Body of pancreas (tissue), 4 donors: ENCODE measurements at places on chromosomes 3 and 15. TPM values are rescaled to one million over a fixed set of nuclear protein-coding genes. Genes with fewer than 3 reads are reported as not detected.

LDHAL6B gene
- not detected for total RNA-seq

IMPG2 gene
- 0.26 TPM for total RNA-seq

ANKRD34C gene
- under 0.01 TPM for total RNA-seq

UACA gene
- 22.4 TPM for total RNA-seq

RNF123 gene
- 18.4 TPM for total RNA-seq

SNTN gene
- 1.0 TPM for total RNA-seq

HMG20A gene
- total RNA-seq, result 21.8 TPM

CFAP20DC gene
- 0.33 TPM for total RNA-seq

NLGN1 gene
- total RNA-seq, result 0.52 TPM

TMEM108 gene
- total RNA-seq, result 1.6 TPM

FANCD2OS gene
- not detected for total RNA-seq

DNA sequence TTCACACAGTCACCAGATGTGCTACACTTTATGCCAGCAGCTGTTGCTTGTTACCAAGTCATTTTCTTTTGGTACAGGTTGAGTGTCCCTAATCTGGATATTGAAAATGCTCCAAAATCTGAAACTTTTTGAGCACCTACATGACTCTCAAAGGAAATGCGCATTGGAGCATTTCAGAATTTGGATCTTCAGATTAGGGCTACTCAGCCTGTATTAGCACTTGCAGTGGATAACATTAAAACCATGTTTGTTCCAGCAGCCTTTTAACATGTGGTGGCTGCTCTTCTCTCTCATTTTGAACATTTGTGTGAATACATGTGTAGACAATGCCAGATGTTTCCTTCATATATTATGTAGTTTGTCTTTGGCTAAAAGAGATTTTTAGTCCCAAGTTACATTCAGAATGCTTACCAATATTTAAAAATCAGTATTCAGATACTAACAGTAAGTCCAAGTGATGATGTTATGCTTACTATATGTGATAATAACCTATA, 230.9 kb upstream of the UBE2E1 start:
- DNase-seq, result no peak

DNA sequence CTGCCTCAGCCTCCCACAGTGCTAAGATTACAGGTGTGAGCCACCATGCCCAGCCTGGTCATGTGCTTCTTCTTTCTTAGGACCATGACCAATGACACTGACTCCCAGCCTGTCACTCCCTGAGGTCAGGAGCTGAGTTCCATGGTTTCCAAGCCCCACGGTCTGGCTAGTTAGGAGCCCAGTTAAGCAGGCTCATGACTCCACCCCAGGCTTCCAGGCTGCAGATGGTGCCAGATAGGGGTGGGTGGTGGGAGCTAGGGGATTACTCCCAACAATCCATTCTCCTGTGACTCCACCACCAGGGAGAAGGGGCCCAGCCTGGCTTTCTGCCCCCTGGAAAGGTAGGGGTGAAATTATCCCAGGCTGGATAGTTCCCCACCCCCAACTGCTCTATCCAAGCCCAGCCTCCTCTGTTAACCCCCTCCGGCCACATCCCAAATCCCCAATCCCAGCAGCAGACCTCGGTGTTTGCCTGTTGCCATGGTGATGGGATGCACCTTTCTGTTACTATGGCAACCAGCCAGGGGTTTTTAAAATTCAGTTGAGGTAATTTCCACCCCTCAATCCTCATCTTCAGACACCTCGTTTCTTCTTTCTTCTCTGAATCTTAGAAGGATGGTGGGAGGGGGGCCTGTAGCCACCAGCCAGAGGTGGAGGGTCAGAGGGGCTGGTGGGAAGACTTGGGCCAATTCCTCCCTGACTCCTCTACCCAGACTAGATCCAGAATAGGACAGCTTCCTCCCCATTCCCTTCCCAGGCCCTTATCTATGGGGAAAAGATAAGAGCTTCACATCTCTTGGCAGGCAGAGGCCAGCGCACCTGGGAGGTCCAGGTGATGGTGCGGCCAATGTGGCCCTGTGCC, 22.5 kb upstream of the SEMA3F start:
- no peak for DNase-seq

- DNase-seq, result peak; percentile 83
Observed at GRCh38 chr3:52204337-52205073, 6.5 kb downstream of the ALAS1 start.

DNA sequence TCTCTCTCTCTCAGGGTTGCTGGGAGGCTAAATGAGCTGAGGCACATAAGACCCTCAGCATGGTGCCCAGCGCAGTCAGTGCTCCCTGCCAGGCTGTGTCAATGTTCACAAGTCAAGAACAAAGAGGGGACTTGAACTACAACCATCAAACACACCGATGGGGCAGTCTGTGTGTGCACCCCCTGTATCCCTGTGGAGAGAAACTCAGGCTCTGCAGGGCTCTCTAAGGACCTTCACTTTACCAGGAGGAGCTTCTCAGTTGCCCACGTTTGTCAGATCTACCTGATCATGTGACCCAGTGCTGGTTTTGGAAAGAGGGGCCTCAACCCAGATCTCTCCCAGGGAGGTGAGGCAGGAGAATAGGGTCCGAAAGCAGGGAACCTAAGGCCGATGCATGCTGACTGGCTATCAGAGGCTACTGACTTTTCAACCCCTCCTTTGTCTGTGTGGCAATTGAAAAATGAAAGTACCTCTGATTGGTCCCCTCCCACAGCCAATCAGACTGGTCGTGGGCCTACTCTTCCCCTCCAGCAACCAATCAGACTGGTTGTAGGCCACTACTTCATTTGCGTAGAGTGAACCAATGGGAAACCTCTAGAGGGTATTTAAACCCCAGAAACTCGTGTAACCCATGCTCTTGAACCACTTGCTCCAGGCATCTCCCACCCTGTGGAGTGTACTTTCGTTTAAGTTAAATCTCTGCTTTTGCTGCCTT, 34.0 kb downstream of the RHCG start:
- DNase-seq, result peak; percentile 83

DNA sequence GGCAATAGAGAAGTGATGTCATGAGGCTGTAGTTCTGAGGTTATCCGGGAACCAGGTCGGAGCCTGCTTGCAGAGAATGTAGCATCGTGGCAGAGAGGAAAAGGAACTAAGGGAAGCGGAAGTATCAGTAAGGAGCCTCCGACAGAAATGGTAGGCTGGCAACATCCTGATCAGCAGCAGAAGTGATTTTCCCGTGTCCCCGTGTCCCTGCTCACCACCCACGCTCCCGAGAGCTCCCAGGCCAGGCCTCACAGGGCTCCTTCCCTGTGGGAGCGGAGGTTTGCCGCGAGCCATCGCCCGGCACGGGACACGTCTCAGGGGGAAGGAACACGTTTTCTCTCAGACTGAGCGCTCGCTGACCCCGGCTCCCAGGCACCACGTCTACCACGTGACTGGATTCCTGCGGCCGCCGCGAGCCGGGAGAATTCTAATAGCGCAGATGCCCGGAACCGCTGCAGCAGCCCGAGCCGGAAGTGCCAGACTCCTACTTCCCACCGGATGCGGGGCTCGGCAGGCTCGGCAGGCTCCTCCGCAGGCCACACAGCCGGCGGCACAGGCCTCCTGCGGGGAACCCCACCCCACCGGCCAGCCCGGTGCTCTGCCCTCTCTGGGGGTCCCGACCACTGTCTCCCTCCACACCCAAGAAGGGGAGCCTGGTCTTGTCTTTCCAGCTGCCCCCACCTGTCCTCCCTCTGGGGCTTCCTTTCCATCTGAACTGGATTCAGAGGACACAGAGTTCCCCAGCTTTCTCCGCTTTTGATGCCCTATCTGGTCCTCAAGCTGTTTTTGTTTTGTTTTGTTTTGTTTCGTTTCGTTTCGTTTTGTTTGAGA, 99.3 kb downstream of the BDH1 start:
- peak; percentile 79 for DNase-seq

DNA sequence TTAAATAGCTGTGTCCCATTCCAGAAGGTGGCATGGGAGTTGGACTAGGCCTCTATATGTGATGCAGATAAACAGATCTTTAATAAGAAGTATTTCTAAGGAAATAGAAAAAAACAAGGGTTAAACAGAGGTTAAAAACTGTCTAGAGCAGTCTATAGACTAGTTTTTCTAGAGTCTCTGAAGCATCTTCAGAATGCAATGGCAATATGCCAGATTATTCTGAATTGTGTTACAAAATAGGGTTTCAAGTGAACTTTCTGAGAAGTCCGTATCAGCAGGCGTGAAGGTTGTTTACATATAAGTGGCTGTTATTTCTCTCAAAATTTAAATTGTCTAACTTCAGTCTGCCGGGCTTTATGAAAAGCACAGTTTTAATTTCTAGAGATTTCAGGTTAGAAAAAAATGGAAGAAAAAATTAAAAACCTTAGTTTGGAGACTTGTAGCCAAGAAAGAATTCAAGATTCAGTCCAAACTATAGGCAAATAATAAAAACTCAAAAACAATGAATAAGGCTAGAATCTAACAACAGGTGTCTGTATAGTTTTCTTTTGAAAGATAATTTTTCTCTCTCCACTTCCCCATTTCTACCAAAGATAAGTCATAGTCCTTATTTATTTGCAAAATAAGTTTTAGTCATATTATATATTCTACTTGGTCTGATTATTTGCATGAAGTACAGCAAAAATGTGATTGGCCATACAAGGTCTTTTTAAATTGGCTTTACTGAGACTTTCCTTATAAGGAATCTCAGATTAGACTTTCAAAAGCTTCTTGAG, 55.2 kb downstream of the OSTN start:
- no peak for DNase-seq

DNA sequence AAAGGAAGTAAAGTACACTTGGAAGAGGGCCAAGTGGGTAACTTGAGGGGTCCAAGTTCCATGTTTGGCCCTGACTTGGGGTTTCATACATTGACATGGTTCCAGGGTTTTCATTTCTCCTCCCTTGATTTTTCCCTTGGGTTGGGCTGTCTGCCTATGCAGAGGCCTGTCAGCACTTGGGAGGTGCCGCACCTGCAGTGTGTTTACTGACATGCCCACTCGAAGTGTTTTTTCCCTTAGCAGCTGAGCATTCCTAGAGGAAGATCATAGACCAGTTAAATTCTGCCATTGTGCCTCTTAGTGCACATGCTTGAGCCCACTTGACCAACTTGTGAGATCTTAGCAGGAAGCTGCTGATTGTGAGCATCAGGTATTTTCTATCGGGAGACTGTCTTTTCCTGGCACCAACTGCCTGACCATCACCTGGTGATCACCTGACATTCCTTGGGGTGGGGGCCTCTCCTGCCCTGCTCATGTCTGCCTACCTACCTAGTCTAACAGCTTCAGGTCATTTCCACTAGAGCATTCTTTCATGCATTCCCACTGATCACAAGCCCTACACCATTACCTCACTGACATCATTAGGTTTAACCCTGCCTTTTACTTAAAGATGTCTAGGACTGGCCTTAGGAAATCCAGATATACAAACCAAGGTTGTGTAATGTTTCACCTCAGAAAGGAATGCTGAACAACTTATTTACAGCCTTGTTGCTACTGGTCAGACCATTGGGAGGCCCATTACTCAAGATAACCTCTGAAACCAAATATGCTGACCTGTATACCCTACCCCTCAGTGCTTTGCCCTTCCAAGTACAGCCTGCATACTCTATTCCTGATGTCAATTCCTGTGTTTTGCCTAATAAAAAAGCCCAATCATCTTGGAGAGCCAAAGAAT, 68.3 kb downstream of the CD47 start:
- no peak for DNase-seq

GRCh38 chr15:86193716-86194380, 114.2 kb downstream of the AGBL1 start:
- DNase-seq, result no peak

- no peak for DNase-seq
Observed at GRCh38 chr15:55151631-55152030, 45.1 kb downstream of the RSL24D1 start.

DNA sequence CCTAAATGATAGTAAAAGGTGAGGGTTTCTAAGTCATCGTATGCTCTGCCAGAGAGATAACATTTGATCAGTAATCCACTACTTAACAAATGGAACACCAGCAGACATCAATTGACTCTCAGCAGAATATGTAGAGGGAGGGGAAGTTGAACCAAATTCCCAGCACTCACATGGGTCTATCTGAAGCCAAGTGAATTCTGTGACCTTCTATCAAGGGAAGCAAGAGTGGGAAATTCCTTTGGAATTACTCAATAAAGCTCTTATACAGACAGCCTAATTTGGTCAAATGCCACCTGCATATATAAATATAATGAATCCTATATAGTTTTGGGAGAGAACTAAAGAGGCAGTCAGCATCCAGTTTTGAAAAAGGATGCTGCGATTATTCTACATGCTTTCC, 15.8 kb upstream of the KCNMB2 start:
- no peak for DNase-seq

GRCh38 chr3:176090727-176091126, 1106.6 kb downstream of the TBL1XR1 start:
- DNase-seq, result no peak

GRCh38 chr15:58423831-58424608, 7.8 kb upstream of the LIPC start:
- DNase-seq, result no peak

DNA sequence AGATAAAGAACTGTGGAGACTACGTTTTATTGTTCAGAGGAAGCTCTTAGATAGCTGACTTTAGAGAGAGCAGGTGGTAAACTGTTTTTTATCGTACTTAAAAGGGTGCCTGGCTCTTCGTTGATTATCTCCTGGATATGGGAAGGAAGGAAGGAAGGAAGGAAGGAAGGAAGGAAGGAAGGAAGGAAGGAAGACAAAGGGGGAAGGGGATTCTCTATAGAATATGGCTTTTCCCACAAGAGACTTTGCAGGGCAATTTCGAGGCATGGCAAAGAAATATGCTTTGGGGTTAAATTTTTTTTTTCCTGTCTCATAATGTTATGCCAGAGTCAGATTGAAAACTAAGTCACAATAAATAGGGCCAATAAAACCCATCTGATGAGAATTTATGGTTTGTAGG, 271.9 kb upstream of the POU1F1 start:
- no peak for DNase-seq

GRCh38 chr3:192831111-192831644, 86.5 kb downstream of the MB21D2 start:
- DNase-seq, result no peak

DNA sequence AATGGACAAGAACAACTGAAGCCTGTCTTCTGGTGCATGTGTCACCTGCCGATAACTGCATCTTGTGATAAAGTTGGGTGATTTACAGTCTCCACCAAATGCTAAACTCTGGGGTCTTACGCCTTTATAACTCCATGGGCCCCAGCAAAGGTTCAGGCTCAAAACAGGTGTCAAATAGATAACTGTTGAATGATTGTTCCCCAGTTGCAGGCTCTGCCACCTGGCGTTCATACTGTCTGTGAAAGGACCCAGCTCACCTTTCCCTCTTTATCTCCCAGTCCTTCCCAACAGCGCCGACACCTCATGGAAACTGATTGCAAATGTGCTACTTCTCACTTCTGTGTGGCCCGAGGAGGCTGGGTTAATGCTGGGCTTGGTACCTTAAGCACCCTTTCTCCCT, 8.3 kb upstream of the SNX22 start:
- no peak for DNase-seq
